ENCODE measurements at places on chromosomes 2 and 18.

DNA sequence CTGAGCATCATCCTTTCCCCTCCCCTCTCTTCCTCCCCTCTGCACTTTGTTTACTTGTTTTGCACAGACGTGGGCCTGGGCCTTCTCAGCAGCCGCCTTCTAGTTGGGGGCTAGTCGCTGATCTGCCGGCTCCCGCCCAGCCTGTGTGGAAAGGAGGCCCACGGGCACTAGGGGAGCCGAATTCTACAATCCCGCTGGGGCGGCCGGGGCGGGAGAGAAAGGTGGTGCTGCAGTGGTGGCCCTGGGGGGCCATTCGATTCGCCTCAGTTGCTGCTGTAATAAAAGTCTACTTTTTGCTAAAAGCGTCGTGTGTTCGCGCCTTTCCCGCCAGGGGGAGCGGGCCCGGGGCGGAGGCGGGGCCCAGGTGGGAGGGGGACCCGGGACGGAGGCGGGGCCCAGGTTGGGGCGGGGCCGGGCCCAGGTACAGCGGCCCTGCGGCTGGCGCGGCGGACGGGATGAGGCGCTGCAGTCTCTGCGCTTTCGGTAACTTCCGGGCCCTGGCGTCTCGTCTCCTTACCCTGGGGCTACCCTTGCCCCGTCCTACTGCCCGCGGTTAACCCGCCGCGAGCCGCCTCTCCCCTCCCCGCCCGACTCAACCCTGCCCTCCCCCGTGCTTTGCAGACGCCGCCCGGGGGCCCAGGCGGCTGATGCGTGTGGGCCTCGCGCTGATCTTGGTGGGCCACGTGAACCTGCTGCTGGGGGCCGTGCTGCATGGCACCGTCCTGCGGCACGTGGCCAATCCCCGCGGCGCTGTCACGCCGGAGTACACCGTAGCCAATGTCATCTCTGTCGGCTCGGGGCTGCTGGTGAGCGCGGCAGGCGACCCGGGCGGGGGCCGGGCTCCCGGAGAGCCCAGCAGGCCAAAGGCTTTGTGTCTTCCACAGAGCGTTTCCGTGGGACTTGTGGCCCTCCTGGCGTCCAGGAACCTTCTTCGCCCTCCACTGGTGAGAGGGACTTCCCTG is at the start of gene KRTCAP3:
Gene KRTCAP3, plus strand, starts transcription at position 424 of the 962 bp plus-strand sequence. Its CDS starts 32 bp downstream, at position 456.
- no peak for DNase-seq

DNA sequence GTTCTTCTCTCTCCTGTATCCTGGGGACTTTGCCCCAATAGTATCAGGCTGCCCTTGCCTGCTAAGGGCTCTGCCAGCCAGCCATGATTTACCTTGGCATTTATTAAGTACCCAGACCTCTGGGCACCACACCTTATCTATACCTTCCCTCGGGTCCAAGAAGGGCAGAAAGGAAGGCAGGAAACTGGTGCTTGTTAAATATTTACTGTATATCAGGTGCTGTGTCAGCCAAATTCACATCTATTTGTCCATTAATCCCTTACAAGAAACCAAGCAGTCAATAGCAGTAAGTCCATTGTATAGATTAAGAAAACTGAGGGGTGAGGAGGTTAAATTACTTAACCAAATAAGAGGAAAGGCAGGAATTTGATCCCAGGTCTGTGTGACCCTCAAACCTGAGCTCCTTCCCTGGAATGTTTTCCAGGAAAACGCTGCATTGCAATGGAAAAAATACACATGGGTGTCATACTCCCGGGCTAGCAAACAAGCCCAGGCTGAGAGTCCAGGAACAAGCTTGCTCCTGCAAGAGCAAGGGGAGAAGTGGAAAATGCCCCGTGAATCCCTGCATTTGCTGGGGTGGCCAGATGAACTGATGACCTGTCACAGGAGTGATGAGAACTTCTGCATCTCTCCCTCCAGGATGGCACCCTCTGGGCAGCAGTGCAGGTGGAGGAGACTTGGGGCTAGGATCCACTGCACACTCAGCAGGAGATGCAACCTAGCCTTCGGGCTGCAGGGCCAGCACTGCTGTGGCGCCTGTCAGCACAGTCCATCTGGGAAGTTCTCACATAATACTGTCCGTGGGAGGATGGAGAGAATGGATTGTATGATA is 30.4 kb downstream of the CIB4 start:
- DNase-seq: no peak

- no peak for DNase-seq
Observed at GRCh38 chr18:577643-578375, 2.4 kb upstream of the CETN1 start.

- no peak for DNase-seq
Observed at GRCh38 chr2:68846091-68846490, 25.1 kb downstream of the BMP10 start.

DNA sequence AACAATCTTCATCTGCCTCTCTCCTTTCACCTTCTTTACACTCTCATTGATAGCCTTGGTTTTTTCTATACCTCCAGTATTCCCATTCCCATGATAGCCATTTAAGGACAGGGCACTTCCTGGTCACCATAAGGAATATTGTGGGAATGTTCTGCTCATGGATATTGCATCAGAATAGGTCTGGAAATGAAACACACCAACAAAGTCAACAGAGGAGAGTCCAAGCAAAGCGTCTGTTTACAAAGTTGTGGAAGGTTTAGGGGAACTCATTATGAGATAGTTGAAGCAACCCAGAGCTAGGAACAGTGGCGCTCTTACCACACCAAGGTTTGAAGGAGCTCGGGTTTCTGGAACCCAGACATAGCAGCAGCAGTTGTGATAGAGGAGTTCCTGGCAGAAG is 150.3 kb upstream of the TNP1 start:
- DNase-seq: no peak

- DNase-seq: no peak
Observed at GRCh38 chr2:219207884-219208740, 1.5 kb downstream of the ZFAND2B start.

DNA sequence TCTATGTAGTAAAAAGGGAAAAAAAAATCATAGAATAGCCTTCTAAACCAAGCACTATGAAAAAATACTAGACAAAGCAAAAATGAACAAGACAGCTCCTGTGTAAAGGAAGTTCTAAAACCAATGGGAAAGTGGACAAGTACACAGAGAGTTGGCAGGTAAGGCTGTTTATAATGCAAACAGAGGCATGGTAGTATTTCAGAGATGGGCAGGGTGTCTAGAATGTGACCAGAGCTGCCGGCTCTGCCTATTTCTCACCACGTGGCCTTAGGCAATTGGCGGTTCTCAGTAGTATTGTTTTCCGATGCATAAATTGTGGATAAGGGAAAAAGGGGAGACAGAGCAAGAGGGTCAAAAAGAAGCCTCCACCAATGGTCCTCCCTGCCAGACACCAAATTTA is 173.6 kb downstream of the ANKRD30B start:
- no peak for DNase-seq

DNA sequence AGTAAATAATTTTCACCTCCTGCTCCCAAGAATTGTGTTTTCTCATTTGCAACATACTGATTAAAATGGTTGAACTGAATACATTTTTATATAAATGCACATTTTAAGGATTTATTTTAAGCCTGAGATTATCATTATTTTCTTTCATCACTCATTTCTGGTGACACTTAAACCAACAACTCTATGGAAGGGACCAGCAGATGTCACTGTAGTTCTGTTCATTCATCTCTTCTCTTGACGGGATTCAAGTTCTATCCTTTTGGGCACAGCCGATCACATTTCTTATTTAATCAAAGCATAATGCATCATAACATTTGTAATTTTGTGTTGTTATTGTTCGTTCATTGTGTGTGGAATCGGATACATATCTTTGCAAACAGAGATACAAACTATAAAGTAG is 417.9 kb downstream of the HRH4 start:
- peak; percentile 24 for DNase-seq

DNA sequence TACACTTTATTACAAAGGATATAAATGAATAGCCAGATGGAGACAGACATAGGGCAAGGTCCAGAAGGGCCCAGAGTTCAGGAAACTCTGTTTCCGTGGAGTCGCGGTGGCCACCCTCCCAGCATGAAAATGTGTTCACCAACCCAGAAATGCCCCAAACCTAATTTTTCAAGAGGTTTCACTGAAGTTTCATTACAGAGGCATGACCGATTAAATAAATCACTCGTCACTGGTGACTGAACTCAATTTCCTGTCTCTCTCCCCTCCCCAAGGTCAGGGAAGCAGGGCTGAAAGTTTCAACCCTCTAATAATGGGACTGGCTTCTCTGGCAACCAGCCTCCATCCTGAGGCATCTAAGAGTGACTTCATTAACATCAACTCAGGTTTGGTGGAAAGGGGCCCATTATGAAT is 22.4 kb downstream of the USP40 start:
- DNase-seq: no peak

- DNase-seq: no peak
Observed at GRCh38 chr18:555705-556457, 24.3 kb upstream of the CETN1 start.

- DNase-seq: no peak
Observed at GRCh38 chr2:61620244-61621159, 82.3 kb upstream of the XPO1 start.

GRCh38 chr2:217785544-217786045 is 217.2 kb downstream of the TNS1 start:
- no peak for DNase-seq

GRCh38 chr2:135099802-135100483 is 47.9 kb downstream of the RAB3GAP1 start:
- DNase-seq: no peak

- no peak for DNase-seq
Observed at GRCh38 chr18:37659906-37660305, 94.3 kb upstream of the CELF4 start.

- DNase-seq: no peak
Observed at GRCh38 chr18:8868276-8868675, 162.9 kb downstream of the MTCL1 start.

DNA sequence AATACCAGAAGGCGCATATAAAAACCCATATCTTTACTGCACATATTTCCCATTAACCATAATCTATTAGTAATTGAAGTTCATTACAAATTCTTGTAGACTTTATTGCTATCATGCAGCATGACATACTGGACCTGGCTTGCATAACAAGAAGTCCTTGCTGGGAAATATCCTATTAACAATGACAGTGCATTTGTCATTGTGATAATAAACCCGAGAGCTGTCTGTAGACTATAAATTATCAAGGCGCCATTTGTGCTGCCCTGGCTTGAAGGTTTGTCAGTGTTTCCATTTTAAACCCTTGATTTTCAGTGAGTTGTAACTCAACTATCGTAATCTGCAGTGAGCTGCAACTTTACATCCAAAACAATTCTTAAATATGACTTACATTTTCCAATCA is 59.0 kb downstream of the HNMT start:
- DNase-seq: no peak

Data from cerebellar nuclear complex (tissue), 1 donor.